ENCODE measurements at places on chromosomes 5 and 9.
A peak's percentile ranks its signal among the peaks of the same experiment; 100 is the strongest.

- no peak for DNase-seq
Observed at GRCh38 chr9:94600258-94600657, 6.6 kb upstream of the FBP2 start.

GRCh38 chr5:40410964-40411635, 268.6 kb upstream of the PTGER4 start:
- peak; percentile 63 for DNase-seq

GRCh38 chr9:126379661-126380360, 53.2 kb downstream of the MVB12B start:
- DNase-seq = no peak

DNA sequence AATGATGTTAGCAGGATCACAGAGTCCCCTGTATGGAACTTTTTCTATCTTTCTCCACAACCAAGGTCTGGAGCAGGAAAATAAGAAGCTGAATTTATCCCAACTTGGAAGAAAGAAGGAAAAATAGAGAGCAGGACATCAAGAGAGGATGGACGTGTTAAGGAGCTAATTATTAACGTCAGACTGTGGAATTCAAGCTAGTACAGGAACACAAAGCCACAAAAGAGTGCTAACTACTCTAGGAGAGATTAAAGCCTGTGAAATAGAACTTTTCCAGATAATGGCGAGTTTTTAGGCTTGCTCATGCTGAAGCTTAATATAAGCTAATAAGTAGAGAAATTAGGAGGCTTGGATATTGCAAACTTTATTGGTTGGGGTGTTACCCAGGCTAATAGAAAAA, 632 bp upstream of the SPINK13 start:
- no peak for DNase-seq

DNA sequence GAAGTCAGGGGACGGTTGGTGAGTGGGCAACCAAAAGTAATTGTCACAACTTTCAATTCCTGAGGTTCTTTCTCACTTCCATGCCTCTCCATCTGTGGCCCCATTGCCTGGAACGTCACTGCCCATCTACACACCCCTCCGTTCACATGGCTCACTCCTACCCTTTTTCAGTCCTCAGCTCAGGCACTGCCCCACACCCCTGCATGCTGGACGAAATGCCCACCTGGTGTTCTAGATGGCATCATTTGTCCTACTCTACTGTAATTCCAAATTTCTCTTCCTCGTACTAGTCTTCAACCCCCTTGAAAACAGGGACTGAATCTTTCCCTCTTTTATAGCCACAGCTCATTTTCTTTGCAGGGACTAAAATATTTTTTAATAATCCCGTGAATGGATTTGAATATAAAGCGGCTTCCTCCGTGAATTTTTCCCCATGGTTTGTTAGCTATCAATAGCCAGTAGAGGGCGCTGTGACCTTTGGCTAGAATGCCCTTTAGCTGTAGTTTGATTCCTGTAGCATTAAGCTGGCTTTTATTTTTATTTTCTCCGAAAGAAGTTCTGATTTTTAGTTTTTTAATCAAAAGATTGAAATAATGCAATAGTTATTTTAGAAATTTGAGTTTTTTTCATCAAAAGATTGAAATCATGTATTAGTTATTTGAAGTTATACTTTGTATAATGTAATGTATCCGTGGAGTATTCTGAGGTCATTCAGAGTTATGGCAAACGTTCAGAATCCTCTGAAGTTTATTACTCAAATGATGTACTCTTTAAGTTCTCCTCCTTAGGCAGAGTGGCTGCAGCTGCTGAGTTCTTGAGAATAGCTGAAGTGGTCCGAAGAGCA, 232.1 kb downstream of the SH3GL2 start:
- peak; percentile 59 for DNase-seq

DNA sequence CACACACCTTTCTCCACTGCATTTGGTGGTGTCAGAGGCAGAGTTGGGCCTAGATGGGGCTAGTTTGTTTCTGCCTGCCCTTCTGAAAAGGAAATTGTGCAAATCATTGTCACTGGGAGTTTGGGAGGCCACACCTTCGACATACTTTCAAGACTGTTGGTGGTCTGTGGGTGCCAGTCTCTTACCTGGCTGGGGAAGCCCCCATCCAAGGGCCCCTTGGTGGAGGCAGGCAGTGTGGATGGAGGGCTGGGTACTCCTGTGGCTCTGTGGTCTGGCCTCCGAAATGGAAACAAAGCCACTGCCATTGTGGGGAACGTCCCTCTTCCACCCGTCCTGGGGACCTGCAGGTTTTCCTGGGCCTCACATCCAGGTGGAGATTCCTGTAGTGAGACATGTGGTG, 10.9 kb upstream of the PHYHD1 start:
- DNase-seq = no peak
